ENCODE measurements at places on chromosomes 3 and 15.

- DNase-seq: no peak
These were observed 85.4 kb downstream of the TIGIT start for GRCh38 chr3:114379266-114379665.

DNA sequence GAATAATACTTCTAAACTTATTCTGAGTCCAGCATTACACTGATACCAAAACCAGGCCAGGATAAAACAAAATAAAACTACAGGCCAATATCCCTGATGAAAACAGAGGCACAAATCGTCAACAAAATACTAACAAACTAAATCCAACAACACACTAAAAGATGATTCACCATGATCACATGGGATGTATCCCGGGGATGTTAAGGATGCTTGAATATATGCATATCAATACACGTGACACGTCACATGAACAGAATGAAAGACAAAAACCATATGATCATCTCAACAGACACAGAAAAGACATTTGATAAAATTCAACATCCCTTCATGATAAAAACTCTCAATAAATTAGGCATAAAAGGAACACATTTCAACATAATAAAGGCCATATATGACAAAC lies 91.5 kb downstream of the CSNK1G1 start:
- DNase-seq: no peak

GRCh38 chr15:50252556-50252955 lies 13.0 kb downstream of the HDC start:
- DNase-seq: no peak

DNA sequence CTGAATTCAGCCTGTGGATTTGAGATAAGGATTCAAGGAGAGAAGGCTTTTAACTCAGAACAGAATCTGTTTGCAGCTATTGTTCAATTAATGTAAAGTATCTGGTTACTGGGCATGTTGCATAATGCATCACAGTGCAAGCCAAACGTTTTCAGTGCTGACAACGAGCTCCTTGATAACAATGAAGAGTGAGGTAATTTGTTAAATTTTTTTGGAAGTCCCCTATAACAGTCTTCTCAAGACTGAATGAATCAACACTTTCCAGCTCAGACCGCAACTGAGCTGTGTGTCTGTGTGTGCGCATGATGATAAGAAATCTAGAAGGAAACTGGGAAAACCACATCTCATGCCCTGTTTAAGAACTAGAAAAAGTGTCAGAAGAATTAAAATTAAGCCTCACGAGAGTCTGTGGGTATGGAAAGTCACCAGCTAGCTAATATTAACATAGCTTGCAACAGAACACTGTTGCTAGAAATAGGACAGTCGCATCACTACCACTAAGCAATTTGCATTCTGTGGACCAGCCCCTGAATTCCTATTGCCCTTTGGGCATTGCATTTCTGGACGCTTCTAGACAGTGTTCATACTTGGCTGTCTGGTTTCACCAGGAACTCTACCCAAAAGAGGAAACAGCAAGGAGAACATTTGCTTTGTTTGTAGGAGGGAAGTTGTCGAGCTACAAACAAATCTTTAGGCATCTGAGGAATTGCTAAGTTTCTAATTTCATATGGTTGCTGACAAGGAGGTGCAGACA lies 43.7 kb upstream of the ATP2C1 start:
- no peak for DNase-seq

DNA sequence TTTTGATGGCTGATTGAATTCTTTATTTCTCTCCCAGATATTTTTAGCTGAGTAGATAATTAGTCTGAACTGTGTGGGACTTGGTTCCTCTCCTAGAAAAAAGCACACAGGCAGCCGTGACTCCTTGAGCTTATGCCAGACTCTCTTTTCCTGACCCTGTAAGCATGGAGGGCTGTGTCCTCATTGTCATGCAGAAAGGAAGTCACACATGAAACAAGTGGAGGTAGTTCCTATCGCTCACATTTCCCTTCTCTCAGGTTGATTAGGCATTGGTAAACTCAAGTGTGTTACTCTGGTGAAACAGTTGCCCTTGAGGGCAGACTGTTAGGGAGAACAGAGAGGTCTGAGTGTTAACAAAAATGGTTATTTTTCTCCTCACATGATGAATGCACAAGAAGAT lies 6.3 kb upstream of the RTP4 start:
- no peak for DNase-seq

DNA sequence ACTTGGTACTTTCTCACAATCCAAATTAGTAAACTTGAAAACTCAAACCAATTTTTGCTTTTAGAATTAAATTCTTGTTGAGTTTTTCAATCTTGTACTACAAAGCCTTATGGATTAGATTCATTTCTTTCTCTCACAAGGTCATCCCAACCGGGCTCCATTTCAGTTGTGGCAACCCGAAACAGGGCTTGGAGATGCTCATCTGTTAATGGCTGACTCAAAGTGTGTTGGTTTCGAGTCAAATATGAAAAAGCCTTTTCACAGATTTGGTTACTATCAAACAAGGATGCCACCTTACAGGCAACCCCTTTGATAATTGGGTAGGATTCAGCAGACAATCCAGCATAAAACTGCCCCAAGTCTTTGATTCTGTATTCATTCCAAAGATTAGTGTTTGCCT lies 1.8 kb downstream of the EPM2AIP1 start:
- no peak for DNase-seq

GRCh38 chr15:80179025-80179759 lies 26.4 kb downstream of the FAH start:
- DNase-seq: no peak

- no peak for DNase-seq
These were observed 10.0 kb upstream of the GRAMD1C start for GRCh38 chr3:113828600-113828999.

DNA sequence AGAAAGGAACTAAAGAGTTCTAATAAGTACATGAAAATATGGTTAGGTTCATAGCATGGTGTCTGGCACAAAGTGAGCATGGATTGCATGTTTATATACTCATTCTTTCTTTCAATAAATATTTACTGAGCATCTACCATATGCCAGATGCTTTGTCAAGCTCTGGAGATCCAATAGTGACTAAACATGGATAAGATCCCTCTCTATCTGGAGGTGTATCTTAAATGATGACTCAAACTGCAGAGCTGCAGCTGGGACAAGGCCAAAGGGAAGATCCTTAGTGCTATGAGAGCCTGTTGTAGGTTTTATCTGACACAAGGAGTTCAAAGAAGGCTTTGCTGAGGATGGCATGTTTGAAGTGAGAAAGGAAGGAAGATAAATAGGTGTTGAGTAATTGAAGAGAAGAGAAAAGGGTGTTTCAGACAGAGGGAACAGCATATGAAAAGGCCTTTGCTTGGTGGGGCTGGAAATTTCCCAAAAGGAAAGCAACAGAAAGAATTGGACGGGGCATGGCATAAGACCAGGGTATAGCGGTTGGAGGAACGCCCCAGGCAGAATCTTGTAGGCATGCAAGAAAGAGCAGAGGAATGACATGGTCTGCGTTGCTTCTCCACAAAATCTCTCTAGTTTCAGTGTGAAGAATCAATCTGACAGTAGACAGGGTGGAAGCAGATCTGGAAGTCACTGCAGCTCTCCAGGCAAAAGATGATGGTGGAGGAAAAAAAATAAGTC lies 239.9 kb upstream of the LRTM1 start:
- no peak for DNase-seq

DNA sequence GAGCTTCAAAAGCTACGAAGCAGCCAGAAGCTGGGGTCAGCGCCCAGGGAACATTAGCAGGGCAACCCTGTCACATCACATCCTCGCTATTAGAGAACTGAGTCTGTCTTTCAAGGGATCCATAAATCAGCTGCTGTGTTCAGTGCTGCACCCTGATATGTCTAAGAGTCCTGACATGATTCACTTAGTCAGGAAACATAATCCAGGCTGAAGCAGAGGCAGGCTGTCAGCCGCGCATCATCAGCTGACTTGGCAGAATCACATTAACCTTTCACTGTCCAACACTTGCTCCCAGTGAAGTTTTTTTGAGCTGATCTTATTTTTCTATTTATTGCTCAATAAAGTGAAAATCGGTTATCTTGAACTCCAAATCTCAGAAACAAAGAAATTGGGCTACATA lies 23.5 kb downstream of the MYH15 start:
- no peak for DNase-seq

DNA sequence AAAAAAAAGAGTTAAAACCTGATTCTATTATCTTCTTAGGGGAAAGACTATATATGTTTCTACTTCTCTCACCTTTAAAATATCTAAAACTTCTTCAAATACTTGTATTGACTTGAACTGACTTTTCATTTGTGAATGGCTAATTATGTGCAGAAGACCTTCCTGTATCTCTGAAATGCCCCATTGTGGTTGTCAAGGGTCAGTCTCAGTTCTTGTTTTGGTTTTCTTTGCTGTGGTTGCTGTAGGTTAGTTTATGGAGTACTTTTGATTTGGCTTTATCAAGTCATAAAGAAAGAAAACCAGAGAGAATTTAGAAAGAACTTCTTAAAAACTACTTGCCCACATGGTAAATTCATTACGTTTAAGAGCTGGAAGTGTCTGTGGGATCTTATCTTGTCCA lies 345.3 kb upstream of the POU1F1 start:
- DNase-seq: no peak

- no peak for DNase-seq
These were observed 67.3 kb downstream of the HMCES start for GRCh38 chr3:129345971-129346370.

DNA sequence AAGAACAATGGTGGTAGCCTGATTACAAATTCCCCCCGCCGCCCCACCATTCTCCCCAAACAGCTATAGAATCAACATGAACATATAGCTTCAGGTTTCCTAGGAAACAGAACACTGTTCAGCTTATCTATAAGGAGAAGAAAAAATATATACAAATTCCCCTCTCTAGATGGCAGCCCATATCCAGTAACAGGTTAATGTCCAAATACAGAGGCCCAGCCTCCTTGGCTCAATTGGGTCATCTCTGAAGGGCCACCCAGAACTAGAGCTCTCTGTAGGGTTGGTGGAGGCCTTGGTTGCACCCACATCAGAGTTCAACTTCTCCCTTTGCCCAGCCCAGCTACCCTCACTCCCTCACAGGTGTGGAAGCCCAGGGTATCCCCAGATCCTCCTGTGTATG lies 91.5 kb upstream of the ADAMTS17 start:
- no peak for DNase-seq

GRCh38 chr15:59736181-59736580 lies 47.1 kb upstream of the BNIP2 start:
- DNase-seq: no peak

DNA sequence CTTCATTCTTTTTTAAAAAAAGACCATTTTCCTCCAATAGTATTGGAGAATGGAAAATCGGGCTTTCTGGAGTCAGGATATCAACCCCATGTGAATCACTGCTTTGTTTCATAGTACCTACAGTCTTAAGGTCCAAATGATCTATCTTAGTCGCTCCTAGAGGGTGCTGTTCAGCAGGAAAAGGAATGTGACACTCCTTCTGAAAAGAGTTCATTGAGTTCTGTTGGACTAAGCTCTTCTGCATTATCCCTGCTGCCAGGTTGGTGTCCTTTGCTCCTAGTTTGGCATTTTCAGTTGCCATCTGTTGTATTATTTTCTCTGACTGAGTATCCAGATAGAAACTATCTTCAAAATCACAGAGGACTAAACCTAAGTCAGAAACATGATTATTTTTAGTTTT lies 57.2 kb downstream of the POLQ start:
- DNase-seq: no peak

GRCh38 chr3:39408493-39409372 lies 2.2 kb downstream of the RPSA start:
- no peak for DNase-seq

GRCh38 chr3:127814325-127814781 lies 8.0 kb downstream of the MGLL start:
- no peak for DNase-seq

DNA sequence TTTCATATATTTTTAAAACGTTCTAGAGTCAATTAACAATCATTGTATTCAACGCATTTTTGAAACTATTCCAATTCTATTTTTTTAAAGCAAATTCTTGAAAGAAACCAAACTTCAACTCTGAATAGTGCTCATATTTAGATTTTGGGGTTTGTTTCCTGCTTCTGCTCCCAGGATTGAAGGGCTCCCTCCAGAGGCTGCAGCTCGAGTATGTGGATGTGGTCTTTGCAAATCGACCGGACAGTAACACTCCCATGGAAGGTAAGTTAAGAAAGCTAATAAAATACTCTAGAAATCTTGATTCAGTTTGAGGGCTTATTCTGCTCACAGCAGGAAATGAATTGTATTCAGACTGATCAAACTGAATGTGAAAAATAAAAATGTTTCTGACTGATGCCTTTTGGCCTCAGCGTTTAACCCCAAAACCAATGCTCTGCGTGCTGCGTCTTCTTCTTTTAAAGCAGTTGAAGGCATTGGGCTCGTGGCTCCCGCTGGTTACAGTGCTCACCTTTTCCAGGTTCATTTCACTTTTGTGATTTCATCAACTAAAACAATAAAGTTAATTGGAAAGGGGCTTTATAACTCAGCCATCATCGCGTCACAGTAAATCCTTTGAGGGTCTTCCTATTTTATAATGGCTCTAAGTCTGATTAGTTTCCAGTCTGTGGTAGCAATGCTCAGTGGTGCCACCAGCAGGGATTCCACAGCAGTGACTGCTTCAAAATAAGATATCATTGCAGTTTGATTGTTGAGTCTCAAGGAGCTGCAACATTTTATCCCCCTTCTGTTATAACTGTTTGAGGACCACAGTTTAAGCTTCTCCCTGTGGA lies 80.1 kb downstream of the SSR3 start:
- no peak for DNase-seq

GRCh38 chr3:66304293-66304692 lies 83.5 kb downstream of the SLC25A26 start:
- DNase-seq: no peak

- no peak for DNase-seq
These were observed 96.5 kb downstream of the LIPC start for GRCh38 chr15:58528188-58528870.

- no peak for DNase-seq
These were observed 2.0 kb upstream of the ZNF710 start for GRCh38 chr15:89998923-89999675.

DNA sequence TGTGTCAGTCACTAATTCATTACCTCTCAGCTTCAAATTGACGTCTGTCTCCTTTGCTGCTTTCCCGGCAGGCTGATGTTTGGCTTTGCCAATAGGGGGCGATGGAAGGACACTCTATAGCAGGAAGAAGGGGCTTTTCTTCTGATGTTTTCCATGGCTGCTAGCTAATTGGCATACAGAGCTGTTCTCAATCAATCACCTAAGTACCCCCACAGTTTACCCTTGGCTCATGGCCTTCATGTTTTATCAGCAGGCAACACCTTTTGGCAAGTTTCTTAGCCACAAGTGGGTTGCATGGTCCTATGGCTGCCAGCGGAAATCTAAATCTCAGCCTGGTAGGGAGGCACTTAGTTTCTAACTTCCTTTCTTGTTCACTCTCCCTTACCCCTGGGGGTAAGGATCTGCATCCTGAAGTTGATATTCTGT lies 45.0 kb downstream of the ESYT3 start:
- no peak for DNase-seq

All from activated CD8-positive, alpha-beta memory T cell treated with anti-CD3 and anti-CD28 coated beads for 1 hour (primary cell).